Karpas-422 (cell line): ENCODE measurements at places on chromosomes 4 and X. TPM values are rescaled to one million over a fixed set of nuclear protein-coding genes. Genes with fewer than 3 reads are reported as not detected.
A peak's percentile ranks its signal among the peaks of the same experiment; 100 is the strongest.

DNA sequence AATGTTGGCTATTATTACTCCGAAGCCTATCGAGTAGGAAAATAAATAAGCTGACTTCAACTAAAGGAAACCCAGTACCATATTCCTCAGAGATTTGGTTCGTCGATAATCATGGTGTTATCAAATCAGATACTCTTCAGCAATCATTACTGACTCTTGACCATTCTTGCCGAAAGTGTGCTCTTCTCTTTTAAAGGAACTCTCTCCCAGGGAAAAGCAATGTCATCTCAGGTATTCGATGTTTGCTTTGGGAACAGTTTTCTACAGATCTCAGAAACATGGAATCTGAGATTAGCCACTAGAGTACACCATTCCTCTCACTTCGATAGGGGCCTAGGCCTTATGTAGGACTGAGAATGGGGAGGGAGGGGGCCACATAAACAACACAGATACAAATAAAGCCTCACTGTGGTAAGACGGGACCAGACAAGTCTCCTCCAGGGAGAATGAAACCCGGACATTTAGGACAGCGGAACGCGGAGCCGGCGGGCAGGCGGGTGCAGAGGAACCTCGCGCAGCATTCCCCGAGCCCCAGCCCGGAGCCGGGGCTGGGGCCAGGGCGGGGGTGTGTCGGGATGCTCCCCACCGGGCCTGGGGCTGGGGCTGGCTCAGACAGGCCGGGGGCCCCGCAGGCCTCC is 581 bp downstream of the DNAJB14 start:
- H3K27ac ChIP-seq, result peak overlapping the region; percentile 88
- peaks cover 52% of the 10 kb centered on the region for H3K36me3 ChIP-seq
- peaks cover 52% of the 10 kb centered on the region for H3K4me1 ChIP-seq
- DNase-seq, result peak; percentile 75
- peak overlapping the region; percentile 98 for H3K4me3 ChIP-seq

DNA sequence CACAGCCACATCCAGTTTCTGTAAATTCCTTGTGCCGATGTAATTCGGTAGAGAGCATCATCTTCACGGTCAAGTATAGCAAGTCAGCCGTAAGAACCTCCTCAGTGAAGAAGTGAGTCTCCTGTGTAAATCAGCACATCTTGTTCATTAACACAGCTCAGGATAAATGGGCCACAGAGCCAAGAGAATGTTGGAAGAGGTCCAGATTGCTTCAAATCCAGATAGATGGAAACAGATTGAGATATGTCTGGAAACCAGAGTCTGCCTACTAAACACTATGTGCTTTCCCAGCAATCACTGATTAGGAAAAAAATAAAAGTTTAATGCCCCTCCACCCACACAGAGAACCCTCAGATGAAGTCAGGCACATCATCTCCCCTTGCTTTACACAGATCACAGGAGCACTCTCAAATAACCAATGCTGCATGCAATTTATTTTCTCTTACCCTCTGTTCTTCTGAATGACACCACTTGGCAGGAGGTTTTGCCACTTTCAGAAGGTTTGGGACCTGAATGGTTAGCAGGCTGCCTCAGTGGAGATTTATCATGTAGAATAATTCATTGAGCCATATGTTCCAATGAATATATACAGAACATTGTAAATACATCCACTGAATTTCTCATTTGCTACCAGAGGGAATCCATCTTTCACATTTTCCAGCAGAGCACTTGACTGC is 357.7 kb downstream of the C4orf33 start:
- H3K27me3 ChIP-seq, result no peaks in the 10 kb centered on the region
- no peak overlapping the region for H3K4me3 ChIP-seq
- H3K27ac ChIP-seq, result no peak overlapping the region
- no peaks in the 10 kb centered on the region for H3K4me1 ChIP-seq
- no peaks in the 10 kb centered on the region for H3K36me3 ChIP-seq
- DNase-seq, result no peak

DNA sequence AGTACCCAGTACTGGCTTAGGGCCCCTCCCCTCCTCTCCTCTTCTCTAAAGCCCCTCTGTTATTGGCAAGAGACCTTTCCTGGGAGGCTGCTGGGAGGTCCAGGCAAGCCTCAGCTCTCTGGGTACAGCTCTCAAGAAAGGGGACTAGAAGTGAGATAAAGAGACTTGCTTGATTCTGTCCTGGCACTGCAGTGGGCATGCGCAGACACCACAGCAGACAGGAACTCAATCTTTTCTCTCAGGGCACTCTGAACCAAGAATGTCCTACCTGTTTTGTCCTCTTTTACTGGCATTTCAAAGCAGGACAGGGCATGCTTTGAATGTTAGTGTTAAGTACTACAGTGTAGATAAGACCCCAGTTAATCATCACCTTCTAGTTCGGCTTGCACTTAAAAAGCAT is 74.9 kb downstream of the NYX start:
- no peak for DNase-seq
- H3K36me3 ChIP-seq, result no peaks in the 10 kb centered on the region
- H3K27ac ChIP-seq, result no peak overlapping the region
- H3K27me3 ChIP-seq, result no peaks in the 10 kb centered on the region

SLC9B1 gene
- 0.97 and 1.4 TPM in 2 replicates for total RNA-seq

- no peak overlapping the region for H3K4me3 ChIP-seq
- no peaks in the 10 kb centered on the region for H3K27me3 ChIP-seq
- no peaks in the 10 kb centered on the region for H3K4me1 ChIP-seq
- H3K36me3 ChIP-seq, result no peaks in the 10 kb centered on the region
- H3K27ac ChIP-seq, result no peak overlapping the region
Observed at GRCh38 chr4:141771889-141772830, 135.8 kb downstream of the IL15 start.
